ENCODE measurements at places on chromosomes 5 and 9. TPM values are rescaled to one million over a fixed set of nuclear protein-coding genes. Genes with fewer than 3 reads are reported as not detected.

The CSF1R gene
- total RNA-seq = 0.76 TPM

The ZFP37 gene
- total RNA-seq = 1.0 TPM

DNA sequence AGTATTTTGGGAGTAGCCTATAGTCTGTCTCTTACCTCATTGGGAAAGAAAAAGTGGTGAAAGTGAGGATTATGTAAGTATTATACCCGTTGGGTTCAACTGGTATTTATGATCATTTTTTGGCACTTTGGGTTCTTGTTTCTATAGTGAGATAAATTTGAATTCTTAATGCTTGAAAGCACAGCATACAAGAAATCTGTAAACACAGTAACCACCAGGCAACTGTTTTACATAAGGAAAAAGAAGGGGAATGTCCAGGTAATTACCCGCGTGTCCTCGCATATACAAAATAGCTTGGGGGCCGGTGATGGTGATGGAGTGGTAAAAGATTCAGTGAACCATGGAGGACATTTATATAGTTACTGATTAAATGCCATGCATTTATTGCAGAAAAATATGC, 60.5 kb downstream of the BASP1 start:
- no peak for DNase-seq

The SLC6A3 gene
- not detected for total RNA-seq

GRCh38 chr9:112332977-112333638, at the start of gene PTBP3:
Gene PTBP3, minus strand, starts transcription at chr9:112333619. Its CDS starts 35,754 bp downstream, at chr9:112297865.
- DNase-seq = peak; percentile 85

DNA sequence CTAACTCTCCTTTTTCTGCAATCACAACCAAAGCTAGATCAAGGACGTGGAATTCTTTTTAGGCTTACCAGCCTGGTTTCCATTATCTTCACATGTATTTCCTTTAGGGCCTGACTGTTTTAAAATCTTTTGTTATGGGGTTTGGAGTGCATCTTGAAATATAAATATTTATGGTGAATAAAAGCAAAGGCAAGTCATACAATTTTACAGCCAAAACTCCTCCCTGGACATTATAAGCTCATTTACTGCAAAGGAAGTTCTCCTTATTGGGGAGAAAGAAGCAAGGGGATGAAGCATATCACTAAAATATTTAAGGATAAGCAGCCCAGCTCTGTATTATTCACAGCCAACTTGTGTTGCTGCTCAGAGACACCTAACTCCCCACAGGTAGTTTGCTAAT, 132.2 kb upstream of the TARS1 start:
- DNase-seq = no peak

GRCh38 chr5:14223372-14223771, 80.2 kb downstream of the TRIO start:
- peak; percentile 25 for DNase-seq

DNA sequence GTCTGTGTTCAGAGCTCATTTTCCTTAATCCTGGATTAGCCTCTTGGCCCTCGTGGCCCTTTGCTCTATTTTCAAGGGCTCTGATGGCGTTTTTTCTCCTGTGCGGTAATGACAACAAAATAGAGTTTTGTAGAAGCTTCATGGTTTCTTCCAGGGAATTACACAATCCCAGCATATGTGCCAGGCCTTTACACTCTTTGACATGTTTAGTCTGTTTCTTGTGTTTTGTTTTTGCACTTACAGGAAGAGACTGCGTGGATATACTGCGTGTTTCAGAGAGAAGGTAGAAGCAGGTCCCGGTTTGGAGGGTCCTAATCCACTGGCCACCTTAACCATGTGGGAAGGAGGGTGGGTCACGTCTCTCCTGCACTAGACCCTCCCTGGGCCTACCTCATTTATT, 400.2 kb upstream of the IRX4 start:
- no peak for DNase-seq

DNA sequence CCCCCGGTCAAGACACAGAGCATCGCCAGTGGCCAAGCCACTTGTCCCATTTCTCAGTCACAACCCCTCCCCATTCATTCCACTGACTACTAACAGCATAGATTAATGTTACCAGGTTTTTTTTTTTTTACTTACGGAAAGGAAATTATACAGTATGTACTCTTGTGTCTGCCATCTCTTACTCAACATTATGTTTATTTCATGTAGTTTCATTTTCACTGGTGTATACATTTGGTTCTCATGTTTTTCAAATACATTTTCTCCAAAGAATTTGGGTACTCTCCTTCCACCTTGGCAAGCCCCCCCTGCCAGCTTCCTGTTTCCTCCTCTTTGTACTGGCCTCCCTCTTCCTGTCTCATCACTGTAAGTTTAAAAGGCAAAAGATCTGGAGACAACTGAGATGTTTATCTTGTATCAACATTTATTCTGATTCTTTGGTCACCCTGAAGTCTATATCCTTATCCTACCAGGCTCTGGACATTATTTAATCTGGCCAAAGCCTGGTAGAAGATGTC, 207.3 kb downstream of the SAXO1 start:
- DNase-seq = no peak

DNA sequence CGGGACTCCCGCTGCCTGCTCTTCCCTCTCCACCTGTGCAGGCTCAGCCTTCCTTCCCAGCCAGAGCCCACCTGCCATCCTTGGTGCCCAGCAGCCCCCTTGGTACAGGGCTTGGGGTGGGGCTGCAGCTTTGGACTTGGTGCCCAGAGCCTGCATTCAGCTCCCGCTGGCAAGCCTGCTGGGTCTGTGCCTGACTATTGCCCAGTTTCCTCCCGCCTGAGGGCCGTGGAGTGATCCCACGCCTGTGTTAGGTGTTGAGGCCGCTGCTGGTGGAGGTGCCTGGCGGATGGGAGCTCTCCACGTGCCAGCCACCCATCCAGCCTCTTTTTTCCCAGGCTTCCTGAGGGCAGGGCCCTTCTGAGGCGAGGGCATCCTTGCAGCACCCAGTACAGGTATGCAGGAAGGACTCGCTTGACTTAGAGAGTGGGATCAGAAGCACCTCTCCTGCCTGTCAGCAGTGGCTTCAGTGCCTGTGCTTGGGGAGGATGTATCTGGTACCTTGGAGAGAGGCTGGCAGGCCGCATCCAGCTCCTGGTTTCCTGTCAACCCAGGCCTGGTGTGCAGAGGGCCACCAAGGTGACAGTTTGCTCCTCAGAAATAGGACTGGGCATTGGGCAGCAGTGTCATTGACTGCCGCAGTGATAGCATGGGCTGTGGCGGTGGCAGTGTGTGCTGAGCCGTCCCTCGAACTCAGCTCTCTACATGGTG, 7.8 kb downstream of the RXRA start:
- no peak for DNase-seq

GRCh38 chr9:116594547-116594946, 92.6 kb upstream of the TRIM32 start:
- peak; percentile 16 for DNase-seq

- no peak for DNase-seq
Observed at GRCh38 chr9:84866396-84867175, 197.1 kb downstream of the NTRK2 start.

- DNase-seq = no peak
Observed at GRCh38 chr9:135565636-135566035, 4.1 kb downstream of the PAEP start.

DNA sequence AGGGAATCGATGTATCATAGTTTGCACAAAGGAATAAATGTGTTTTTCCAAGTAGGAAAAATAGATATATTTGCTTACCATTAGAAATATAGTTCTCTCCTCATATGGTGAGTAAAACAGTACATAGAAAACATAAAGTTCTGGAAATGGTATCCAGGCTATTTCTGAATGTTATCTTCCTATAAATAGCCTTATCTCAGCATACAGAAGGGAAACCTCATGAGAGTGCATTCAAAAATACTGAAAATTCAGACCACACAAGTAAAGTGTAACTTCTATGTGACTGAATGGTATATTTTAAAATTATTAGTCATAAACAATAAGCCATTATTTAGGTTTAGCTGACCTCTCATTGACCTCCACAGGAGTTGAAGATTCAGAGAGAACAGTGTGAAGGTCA, 43.5 kb downstream of the MOCS2 start:
- DNase-seq = no peak

The ST8SIA4 gene
- 31.7 TPM for total RNA-seq

The PTPDC1 gene
- total RNA-seq = 5.6 TPM

DNA sequence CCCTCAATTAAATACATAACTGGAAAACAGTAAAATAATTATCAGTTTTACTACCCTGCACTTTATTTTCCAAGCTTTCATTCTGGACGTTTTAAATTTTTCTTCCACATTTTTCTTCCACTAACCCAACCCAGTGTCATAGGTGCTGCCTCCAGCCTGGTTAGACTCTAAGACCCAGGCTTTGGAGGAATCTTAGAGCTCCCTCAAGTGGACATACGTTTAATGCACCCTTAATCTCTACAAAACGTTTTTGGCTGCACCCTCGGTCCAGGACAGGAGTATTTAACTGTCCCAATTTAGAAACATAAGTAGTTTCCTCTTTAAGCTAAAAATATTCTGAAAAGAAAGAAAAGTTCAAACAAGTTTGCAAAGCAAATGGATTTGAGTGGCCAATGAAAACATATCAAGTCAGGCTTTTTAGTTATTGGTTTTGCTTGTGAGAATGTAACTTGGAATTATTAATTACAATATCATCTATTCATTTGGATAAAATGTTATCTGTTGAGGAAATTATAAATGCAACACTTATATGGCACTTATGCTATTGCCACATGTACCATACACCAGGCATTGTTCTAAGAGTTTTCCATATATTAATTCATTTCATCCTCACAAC, 38.9 kb downstream of the CDH6 start:
- DNase-seq = peak; percentile 7

- DNase-seq = no peak
Observed at GRCh38 chr5:158513490-158514318, 586.0 kb downstream of the EBF1 start.

The CDC25C gene
- 15.9 TPM for total RNA-seq

GRCh38 chr5:124343451-124343867, 403.0 kb downstream of the ZNF608 start:
- DNase-seq = no peak

DNA sequence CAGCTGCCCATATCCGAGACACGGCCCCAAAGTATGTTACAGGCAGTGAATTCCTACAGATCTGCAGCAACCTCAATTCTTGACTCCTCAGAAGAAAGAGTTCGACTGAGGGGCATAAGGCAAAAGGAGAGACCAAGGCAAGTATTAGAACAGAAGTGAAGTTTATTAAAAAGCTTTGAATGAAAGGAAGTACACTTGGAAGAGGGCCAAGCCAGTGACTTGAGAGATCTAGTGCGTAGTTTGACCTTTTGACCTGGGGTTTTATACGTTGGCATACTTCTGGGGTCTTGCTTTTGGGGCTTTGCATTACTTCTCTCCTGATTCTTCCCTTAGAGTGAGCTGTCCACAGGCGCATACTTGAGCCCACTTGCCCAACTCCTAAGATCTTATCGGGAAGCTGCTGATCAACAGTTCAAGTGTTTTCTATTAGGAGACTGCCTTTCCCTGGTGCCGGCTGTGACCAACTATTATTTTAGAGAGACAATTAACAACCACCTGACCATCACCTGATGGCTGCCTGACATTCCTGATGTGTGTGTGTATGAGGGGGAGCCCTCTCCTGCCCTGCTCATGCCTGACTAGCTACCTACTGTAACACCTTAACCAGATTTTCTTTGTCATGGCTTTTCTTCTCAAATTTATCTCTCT, 1.5 kb upstream of the DEPDC1B start:
- no peak for DNase-seq

- DNase-seq = peak; percentile 86
Observed at GRCh38 chr9:89522261-89522958, 24.5 kb upstream of the SEMA4D start.

DNA sequence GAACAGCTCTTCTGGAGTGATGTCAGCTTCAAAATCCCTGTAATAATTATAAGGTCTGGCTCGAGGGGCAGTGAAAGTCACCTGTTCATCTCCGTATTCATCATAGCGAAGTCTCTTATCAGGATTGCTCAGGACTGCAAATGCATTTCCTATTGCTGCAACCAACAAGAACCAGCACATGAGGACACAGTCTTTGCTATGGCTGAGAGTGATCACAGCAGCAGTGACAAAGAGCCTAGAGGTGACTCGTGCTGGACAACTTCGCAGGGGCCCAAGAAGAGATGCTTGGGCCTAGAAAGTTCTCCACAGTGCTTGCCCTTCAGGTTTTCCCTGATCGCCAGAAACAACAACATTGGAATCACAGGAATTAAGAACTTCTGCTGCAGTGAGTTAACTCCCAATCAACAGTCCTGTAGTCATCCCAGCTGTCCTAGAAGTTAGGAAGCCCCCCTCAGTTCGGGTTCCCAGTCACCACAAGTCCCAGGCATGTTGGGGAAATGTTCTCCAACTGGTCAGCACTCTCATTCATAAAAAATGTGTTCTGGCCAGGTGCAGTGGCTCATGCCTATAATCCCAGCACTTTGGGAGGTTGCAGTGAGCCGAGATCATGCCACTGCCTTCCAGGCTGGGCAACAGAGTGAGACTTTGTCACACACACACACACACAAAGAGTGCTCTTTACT, 13.0 kb downstream of the DNAJC18 start:
- DNase-seq = no peak

- DNase-seq = no peak
Observed at GRCh38 chr9:121199921-121200320, 1.7 kb downstream of the RAB14 start.

DNA sequence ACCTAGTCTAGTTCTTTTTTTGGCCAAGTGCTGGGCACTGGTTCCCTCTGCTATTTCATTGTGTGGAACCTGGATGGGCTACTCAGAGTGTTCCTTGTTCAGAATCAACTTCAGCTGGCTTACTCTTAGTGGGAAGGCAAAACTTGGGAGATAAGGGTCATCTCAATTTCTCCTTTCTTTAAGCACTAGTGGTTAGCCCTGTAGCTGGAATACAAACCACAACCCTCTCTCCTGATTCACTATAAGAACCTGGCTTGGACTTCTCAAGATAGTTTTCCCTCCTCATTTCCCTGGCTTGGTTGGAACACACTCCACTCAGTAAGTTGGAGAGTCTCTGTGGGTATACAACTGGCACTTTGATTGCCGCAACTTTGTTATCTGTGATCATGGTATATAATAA, 35.1 kb downstream of the GRIA1 start:
- DNase-seq = no peak

The SHC3 gene
- total RNA-seq = not detected

DNA sequence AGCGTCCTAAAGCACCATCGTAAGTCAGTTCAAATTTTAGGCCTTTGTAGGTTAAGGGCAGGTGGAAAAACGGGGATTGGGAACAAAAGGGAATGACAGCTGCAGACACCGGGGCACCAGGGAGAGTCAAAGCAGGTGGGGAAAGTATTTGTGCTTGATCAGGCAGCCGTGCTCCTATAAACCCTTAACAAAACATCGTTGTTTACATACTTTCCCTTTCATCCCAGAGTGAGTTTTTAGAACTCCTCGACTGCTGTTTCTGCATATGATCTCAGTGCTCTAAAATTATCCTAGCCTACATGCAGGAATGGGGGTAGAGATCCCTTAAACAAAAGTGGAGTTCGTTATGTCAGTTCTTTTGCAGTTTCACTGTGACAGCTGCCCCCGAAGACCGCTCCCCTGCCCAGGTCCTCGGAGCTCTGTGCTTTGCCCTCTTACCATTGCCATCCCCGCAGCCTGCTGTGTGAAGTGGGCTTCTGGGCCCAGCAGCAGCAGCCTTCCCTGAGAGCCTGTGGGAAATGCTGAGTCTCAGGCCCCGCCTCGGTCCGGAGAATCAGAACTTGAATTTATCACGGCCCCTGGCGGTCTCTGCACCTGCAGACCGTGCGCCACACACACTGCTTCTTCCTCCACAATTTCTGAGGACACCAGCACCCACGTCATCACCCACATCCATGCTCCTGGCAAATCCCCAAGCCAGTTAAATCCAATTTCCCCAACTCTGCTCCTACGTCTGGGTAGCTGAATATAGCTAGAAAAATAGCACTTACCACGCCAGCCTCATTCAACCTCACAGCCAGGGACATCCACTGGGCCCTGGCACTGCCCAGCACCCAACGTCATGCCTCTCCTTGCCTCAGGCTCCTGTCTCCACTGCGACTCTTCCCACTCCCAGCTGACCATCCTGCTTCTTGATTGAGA, 86.8 kb downstream of the NSUN2 start:
- no peak for DNase-seq

The ZNF300 gene
- 2.4 TPM for total RNA-seq
